Stimulated activated memory B cell treated with anti-CD40 and anti-IgM and Interleukin-4, amounts not matched to agents 10 μg/mL and 1 μg/mL and 100 μg/mL, for 72 hours (primary cell): ENCODE measurements at places on chromosomes 12 and 14.

DNA sequence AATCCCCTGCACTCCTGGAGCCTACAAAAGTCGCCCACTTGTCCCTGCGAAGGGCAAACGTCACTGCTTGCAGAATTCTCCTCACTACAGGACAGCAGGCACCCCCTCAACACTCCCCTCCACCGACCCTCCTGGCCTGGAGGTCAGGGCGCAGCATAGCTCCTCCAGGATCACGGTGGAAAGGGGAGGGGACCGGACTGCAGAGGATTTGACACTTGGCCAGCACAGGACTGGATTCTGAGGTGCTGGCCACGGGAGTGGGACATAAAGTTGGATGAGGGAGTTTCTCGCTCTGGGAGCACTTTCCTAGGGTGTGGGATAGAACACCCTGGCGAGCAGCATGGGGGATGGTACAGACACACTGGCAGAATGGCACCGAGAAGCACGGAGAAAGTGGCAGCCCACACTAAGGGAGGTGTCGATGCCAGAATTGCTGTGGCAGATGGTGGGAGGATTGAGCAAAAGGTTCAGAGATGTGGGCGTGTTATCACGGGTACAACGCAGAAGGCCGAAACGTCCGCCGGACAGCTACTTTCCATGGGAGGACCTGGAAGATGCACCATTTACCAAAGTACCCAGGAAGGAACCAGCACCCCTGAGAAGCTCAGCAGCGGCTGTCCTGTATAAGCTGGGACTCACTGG is 51.4 kb upstream of the DIO3 start:
- no peak for ATAC-seq

GRCh38 chr12:53868511-53868986 is 70.1 kb upstream of the HOXC13 start:
- ATAC-seq, result no peak

- ATAC-seq, result no peak
Measured at GRCh38 chr14:100333311-100333710, 10.2 kb downstream of the SLC25A47 start.

DNA sequence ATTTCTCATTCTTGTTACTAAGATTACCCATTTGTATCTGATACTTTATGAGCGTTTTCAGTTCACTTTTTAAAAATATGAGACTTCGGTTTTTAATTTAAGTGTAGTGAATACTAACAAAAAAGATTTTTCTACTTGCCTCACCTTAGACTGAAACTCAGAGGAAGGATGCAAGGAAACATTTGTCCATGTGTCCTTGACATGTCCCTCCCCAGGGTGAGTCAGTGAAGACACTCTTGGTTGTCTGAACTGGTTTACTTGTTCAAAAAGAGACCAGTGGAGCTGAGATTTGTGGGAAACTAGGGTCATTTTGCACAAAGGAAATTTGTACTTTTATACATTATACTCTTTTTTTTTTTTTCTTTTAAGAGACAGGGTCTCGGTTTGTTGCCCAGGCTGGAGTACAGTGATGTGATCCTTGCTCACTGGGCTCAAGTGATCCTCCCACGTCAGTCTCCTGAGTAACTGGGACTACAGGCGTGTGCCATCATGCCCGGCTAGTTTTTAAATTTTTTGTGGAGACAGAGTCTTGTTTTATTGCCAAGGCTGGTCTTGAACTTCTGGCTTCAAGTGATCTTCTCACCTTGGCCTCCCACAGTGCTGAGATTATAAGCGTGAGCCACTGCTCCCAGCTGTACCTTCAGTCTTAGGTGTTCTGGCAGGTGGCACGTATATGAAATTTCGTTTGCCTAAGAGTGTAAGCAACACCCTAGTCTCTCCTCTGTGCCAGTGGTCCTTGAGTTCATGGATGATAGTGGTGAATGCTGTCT is 56.7 kb downstream of the PPFIBP1 start:
- peak; percentile 5 for ATAC-seq

DNA sequence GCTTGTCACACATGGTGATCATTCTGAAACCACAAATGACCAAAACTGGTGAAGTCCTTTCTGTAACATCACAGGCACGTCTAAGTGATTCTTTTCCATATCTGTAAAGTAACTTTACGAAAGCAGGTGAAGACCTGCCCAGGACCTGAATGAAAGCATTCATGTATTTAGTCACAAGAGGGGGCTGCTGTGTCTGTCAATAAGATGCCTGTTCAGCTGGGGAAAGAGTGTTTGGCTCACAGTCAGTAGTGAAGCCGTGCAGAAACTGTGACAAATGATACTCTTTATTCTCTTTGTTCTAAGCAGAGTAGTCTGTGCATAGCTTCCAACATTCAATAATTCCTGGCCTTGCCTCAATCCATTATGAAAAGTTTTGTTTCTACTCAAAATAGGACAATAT is 373.5 kb upstream of the OR4E1 start:
- peak; percentile 56 for ATAC-seq

DNA sequence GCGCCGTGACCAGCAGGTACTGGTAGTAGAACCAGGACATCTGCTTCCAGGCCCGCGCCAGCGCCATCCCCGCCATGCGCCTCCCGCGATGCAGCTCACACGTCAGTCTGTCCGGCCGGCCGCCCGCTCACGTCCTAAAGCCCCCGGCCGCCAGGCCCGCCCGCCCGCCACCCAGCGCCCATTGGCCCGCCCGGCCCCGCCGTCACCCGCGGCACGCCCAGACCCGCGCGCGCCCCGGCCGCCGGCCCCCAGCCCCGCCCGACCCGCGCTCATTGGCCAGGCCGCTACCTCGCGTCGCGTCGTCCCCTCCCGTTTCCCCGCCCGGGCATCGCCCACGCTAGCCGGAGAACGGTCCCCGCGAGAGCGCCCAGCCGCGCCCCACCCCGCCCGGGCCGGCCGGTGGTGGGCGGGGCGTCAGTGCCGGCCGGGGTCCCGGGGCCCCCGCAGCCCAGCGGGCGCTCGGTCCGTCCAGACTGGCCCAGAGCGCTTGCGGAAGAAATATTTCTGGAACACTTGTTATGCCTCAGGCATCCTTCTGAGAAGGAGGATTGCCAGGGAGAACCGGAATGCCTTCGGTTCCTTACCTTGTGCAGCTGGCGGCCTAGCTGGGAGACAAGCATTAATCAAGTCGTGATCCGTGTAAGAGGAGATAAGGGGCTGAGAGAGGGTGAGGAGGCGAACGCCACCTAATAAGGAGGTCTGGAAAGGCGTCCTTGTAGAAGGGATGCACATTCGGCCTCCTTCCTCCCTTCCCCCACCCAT is at the start of gene SPTSSA:
TSS of gene SPTSSA (minus strand) at position 109 of the 762 bp plus-strand sequence. CDS start at position 76, 33 bp downstream.
- peak; percentile 98 for ATAC-seq

DNA sequence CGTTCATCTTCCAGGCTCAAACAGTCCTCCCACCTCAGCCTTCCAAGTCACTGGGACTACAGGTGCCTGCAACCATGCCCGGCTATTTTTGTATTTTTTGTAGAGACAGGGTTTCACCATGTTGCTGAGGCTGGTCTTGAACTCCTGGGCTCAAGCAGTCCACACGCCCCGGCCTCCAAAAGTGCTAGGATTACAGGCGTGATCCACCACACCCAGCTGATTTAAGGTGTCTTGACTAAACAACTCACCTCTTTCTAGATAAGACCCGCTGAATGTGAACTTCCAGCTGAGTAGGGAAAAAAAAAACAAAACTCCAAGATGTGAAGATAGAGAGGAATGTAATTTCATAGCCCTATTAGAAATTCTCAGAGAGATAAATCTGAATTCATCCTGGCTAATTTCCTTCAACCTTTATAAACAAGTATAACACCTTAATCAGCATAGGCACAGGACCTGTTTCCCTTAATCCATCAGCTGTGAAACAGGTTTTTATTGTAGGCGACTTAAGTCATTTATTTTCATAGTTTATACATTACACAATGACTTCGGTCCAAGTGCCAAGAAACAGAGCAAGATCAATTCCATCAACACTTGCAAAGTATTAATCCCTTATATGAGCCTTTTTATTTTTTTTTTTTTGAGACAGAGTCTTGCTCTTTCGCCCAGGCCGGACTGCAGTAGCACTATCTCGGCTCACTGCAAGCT is 51.5 kb downstream of the HCAR2 start:
- ATAC-seq, result no peak
